NCI-H524 treated with DMSO at 0.1 percent for 48 hours (cell line): ENCODE measurements at places on chromosomes 6 and 20.

DNA sequence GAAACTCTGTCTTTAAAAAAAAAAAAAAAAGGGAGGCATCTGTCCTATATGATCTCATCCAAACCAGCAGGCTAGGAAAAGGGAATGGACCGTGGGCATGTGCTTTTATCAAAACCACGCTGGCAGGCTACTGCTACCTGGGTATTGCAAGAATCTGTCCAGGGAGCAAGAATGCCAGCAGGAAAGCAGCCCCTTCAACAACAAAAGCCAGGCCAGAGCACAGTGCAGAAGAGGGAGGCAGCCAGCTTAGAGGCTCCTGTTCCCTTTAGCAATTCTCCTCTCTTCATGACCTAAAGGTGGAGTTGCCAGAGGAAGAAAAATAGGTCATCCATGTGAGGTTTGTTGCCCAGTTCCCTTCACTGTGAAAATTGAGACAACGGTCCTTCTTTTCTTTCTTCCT lies 18.2 kb downstream of the TBC1D20 start:
- DNase-seq: no peak

GRCh38 chr6:35402136-35402855 lies 49.8 kb upstream of the FANCE start:
- no peak for DNase-seq

DNA sequence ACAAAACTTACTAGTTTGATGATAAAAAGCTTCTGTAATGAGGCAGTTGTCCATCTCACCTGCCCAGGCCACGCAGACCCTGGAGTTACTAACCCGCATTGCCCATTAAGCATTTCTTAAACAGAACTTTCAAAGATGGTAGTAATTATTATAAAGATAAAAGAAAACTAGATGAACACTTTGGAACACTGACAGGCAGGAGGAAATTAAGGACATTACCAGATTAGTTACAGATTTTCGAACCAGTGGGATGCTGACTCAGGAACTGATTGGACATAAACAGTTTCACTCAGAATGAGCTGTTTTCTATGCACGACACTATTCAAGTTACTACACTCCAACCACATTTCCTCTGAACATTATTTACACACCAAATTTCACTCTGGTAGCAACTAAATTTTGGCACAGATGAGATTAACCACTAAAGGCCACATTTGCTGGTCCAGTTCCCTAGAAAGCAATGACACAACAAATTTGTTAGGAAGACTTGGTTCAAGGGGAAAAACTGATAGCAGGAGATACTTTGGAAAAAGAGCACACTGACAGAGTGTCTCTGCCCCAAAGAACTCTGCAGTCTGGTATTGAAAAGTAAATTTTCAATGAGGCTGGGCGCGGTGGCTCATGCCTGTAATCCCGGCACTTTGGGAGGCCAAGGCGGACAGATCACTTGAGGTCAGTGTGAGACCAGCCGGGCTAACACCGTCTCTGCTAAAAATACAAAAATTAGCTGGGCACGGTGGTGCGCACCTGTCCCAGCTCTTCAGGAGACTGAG lies 3.0 kb downstream of the ROMO1 start:
- DNase-seq: no peak

DNA sequence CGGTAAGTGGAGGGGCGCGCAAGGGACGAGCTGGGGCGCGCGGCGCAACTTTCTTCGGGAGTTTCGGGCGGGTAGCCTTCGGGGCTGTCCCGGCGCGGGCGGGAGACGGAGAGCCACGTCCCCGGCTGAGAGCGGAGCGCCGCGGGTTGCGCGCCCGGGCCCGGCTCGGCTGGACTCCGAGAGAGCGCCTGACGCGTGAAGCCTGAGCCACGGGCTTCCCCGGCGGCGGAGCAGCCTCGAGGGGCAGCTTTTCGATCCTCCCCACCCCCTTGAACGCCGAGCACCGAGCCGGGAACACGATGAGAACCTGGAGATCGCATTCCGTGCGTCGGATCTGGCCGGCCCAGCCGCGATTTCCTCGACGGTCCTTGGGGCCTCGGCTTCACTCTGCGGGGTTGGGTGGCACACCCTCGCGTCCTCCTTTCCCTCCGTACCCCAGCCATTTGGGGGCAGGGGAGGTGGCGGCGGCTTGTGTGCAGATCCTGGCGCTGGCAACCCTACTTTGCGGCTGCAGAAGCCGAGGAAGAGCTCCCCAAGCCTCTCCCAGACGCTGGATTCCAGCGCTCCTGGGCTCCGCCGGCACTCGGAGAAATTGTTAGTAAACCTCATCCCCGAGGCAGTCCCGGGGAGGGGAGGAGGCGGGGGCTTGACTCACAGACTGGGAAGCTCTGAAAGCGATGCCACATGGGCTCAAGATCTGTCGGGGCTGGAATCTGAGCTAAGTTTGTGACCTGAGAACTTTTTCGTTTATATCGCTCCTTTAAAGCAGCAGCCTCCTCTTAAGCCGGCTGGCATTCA lies 572 bp downstream of the DSE start:
- no peak for DNase-seq

DNA sequence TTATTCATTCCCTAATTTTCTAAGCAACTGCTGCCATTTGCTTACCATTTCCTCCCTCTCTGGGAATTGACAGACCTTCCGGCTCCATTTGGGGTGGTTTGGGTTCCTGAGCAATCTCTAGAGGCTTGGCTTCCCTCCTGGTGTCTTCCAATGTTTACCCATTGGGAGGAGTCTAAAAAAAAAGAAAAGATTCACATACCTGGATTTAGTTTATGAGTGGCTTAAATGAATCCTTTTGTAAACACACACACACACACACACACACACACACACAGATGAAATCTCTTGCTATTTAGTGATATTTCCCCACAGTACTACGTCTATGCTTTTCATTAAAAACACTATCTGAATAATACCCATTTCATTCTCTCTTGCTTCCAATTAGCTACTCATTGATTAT lies 48.3 kb upstream of the TRAF3IP2 start:
- DNase-seq: no peak

DNA sequence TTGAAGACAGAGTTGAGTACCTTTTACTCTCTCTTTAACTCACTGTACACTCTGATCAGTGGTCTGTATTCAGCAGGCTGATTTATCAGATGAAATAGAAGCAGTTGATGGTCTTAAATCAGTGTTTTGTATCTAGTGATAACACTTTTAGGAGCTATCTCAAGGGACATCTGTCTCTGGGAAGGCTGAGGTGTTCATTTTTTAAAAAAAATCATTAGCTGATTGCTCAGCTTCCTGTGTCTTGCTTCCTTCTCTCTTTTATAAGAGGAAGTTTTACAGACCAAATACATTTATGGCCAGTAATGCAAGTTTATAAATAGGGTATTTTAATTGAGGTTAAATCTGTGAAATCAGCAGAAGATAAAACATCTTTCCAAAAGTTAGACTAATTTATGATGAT lies 12.0 kb upstream of the CCDC170 start:
- no peak for DNase-seq

DNA sequence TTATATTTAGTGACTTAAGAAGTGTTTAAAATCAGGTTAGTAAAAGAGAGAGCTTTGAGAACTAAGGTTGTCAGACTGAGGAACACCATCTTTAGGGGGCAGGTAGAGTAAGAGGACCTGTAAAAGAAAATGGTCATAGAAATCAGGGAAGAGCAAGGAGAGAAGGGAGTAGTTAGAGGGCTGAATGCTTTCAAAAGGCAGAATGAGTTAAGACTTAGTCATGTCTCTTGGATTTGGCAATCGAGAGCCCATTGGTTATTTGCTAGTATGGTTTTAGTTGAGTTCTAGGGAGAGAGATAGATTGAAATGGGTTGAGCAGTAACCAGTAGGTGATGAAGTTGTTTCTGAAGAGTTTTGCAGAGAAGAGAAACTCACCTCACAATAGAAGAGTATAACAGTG lies 51.1 kb downstream of the RALGAPB start:
- no peak for DNase-seq

DNA sequence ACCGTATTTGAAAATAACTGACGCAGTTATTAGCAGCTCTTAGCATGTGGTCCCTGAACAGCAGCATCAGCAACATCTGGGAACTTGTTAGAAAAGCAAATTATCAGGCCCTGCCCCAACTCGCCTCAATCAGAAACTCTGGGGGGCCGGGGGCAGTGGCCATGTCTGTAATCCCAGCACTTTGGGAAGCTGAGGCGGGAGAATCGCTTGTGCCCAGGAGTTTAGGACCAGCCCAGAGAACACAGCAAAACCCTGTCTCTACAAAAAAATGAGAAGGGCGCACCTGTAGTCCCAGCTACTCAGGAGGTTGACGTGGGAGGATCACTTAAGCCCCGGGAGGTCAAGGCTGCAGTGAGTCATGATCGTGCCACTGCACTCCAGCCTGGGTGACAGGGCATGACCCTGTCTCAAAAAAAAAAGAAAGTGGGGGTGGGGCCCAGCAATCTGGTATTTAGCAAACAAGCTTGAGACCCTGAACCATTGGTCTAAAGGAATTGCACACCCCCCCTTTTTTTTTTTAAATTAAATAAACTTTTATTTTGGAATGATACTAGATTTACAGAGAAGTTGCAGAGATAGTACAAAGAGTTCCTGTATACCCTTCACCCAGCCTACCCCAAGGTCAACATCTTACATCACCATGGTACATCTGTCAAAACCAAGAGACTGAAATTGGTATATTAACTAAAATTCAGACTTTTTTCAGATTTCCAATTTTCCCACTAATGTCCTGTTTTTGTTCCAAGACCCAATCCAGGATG lies 6.7 kb downstream of the SRXN1 start:
- no peak for DNase-seq

- no peak for DNase-seq
Observed at GRCh38 chr6:167782698-167783517, 43.8 kb upstream of the AFDN start.

- DNase-seq: no peak
Observed at GRCh38 chr6:146253691-146254090, 224.8 kb downstream of the GRM1 start.

- DNase-seq: no peak
Observed at GRCh38 chr6:38027685-38028373, 208.3 kb downstream of the ZFAND3 start.

DNA sequence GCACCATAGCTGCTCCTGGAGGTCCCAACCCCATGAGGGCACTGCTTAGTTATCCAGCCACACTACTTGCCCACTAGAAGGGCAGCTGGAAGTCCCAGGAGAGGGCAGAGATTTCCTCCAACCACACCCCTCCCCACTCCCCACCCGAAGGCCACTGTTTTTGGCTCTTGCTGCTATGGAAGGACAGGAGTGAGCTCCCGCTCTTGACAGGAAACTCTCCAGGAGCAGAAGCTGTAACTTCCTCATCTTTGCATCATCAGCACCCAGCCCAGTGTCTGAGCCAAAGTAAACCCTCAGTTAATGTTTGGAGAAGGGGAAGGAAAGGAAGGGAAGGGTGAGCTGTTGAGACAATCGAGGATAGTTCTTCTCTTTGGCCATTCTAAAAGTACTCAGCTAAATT lies 120.7 kb downstream of the MTFR2 start:
- no peak for DNase-seq

- no peak for DNase-seq
Observed at GRCh38 chr20:12640251-12640650, 368.5 kb upstream of the SPTLC3 start.

GRCh38 chr6:39190545-39191235 lies 38.6 kb downstream of the KCNK5 start:
- DNase-seq: no peak

DNA sequence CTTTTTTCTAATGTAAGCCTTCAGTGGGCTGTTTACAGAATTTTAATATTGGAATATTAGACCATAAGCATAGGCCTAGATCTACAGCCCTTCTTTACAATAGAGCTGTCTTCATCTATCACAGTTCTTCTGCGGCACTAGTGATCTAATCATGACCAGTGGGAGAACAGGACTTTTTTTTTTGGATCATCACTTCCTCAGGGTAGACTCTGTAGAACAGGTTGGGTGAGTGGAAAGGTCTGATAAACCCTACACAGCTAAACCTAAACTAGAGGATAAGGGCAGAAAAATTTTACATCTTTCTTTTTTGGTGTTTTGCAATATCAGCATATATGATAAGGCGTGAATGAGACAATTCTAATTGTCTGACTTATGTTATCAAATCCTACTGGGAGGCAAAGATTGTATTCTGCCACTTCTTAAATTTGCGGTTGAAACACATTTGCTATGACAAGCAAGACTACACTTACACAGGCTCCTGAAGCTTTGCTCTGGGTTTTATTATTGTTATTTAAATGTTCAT lies 52.2 kb downstream of the GOPC start:
- DNase-seq: no peak

- DNase-seq: no peak
Observed at GRCh38 chr20:45592574-45593189, 13.6 kb upstream of the WFDC8 start.

DNA sequence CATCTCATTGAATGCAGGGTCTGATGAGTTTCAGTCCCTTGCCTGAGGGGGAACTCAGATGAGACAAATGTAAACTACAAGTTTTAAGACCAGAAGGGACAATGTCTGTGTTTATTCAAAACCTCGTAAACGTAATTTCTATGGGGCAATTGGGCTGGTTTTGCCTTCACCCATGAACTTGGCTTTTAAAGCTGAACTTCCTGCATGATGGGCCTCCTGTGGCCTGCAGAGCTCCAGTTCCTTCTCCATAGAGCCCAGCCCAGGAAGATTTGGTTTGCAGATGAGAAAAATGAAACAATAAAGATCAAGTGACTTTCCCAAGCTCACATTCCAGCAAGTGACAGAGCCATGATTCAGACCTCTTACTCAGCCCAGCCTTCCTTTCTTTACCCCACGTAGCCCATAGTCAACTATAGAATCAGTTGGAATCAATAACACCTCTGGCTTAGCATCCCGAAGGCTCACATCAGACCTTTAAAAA lies 612.3 kb downstream of the UTRN start:
- DNase-seq: no peak

DNA sequence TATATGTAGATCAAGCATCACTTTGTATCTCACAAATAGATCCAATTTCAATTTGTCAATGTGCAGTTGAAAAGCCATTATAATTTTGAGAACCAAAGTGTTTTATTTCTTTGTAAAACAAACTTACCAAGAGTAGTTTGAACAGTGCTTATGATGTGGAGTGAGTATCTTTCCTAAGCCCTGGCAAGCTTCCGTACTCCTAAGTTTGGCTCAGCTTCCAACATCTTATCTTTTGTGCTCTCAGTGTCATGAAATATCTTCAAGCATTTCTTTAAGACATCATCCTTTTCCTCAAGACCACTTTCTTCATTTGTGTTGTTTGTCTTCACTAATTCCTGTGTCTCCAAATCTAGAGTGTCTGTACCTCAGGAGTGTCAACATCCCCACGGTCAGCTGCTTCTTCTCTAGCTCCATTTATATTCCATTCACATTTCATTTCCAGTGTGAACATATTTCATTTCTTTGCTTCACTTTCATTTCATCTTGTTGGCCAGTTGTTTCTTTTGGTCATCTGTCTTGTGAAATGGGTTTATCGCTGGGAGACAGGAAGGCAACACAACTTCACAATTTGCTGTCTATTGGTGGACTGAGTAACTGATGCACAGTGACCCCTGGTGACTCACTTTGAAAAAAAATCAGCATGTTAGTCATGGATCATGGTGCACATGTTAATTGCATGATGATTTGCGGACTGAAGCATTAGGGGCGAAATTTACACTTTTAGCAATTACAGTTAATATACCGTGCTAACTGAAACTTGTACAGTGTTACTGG lies 36.9 kb downstream of the SLC24A3 start:
- no peak for DNase-seq
